ENCODE measurements at places on chromosomes 5 and 9. TPM values are rescaled to one million over a fixed set of nuclear protein-coding genes. Genes with fewer than 3 reads are reported as not detected.

ITK gene
- 8.1 TPM for total RNA-seq

GNAQ gene
- 132 TPM for total RNA-seq

SLC1A3 gene
- total RNA-seq, result 43.5 TPM

GRCh38 chr9:72615931-72616330 lies 94.5 kb downstream of the TMC1 start:
- no peak for DNase-seq

- no peak for DNase-seq
These were observed 6.3 kb downstream of the IFNA21 start for GRCh38 chr9:21160178-21160577.

DNA sequence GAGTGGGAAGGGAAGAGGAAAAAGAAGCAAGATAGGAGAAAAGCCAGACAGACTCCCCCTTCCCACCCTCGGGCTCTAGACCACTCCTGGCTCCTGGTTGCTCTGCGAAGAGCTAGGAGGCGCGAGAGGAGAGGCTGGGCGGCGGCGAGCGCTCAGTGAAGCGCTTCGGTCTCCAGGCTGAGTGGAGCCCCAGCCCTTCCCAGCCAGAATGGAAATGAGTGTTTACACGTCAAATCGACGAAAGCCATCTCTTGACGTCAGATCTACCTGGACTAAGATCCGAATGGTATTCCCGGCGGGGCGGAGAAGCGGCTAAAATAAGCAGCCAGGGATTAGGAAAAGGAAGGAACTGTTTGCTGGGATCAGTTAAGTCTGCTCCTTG lies at the start of gene PCSK1:
Gene PCSK1, minus strand, starts transcription at position 183 of the 382 bp plus-strand sequence. CDS start 206 bp downstream, outside the sequence.
- no peak for DNase-seq

DNA sequence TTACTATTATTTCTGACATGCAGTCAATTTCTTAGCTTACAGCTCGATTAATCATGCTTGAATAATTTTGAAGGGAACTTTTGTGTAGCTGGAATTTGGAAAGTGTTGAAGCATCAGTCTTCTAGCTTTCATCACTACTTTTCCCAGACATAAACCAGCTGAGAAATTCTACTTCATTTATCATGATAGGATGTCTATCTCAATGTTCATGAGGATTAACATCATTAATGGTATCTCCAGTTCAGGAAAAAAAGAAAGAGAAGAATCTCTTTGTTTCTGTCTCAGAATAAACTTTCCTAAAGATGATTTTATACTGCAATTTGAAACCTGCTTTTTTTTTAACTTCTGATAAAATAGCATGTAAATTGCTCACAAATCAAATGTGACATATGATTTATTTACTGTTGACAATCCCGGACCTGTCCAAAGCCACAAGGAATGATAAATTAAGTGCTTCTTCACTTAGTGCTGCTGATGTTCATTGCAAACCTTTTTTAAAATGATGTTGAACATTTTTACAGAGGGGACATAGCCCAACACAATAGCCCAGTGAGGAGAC lies 412.1 kb upstream of the CLINT1 start:
- DNase-seq, result no peak

GRCh38 chr5:108749128-108749861 lies 1.6 kb downstream of the FER start:
- no peak for DNase-seq

- no peak for DNase-seq
These were observed 100.6 kb downstream of the HACD4 start for GRCh38 chr9:20930836-20931235.

LRRC19 gene
- 0.64 TPM for total RNA-seq

TGFBI gene
- 96.7 TPM for total RNA-seq

SLC6A3 gene
- total RNA-seq, result 0.52 TPM

GRCh38 chr5:123422433-123423277 lies 548 bp downstream of the CEP120 start:
- no peak for DNase-seq

DOLK gene
- 15.5 TPM for total RNA-seq

GRCh38 chr5:88682131-88682530 lies 200.9 kb downstream of the MEF2C start:
- DNase-seq, result no peak

- DNase-seq, result no peak
These were observed 54.8 kb downstream of the SV2C start for GRCh38 chr5:76137887-76138542.

GRCh38 chr9:87285183-87285850 lies 212.3 kb upstream of the DAPK1 start:
- no peak for DNase-seq

- no peak for DNase-seq
These were observed 72.3 kb downstream of the XRCC4 start for GRCh38 chr5:83149671-83150070.

GRCh38 chr9:131103024-131103423 lies 6.7 kb downstream of the AIF1L start:
- no peak for DNase-seq

- DNase-seq, result no peak
These were observed 314.4 kb upstream of the IRX4 start for GRCh38 chr5:2196989-2197619.

OR1Q1 gene
- not detected for total RNA-seq

IRX1 gene
- total RNA-seq, result 7.5 TPM

PDGFRB gene
- 120 TPM for total RNA-seq

DNA sequence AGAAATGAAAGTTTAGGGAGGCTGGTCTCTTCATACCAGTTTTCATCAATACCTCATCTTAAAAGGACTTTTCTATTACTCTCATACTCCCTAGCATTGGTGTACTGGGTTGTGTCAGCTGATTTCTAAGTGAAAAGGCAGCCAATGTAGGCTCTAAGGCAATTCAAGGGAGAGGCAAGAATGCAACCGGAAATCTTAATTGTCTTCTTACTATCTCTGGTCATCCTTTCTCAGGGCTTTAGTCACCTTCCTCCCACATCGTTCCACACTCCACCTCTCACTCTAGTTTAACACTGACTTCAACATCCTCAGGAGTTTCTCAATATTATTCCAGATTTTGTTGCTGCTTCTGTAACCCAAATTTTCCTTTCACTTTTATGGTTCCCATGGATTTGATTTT lies 281.8 kb upstream of the RFX3 start:
- DNase-seq, result no peak

AJM1 gene
- total RNA-seq, result 2.7 TPM

GRCh38 chr9:133558191-133559126 lies 24.0 kb downstream of the ADAMTSL2 start:
- no peak for DNase-seq

DNA sequence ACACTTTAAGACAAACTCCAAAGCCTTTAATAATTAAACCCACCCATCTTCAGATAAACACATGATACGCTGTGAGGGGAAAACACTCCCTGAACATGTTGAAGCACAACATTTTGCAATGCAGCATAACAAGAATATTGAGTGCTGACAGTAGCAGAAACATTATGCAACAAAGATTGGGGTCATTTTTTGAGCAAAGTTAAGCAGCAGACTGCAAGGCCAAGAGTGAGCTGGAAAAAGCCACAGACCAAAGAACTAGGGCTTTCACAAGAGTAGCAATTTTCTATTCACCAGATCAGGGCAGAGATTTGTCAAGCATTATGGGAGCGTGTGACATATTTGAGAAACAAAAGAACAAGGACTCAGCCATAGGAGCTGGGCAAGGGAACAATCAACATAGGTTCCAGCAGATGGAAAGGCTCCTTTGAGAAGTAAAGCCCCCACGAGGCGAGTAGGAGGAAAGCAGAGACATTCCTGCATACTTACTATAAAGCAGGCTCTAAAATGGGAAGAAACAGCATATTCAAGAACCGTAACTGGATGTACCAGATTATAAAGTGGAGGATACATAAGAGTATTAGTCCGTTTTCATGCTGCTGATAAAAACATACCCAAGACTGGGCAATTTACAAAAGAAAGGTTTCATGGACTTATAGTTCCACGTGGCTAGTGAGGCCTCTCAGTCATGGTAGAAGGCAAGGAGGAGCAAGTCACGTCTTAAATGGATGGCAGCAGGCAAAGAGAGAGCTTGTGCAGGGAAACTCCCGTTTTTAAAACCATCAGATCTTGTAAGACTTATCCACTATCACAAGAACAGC lies 4.8 kb upstream of the TTC23L start:
- DNase-seq, result no peak

Measured in upper lobe of right lung (tissue), 1 donor.